GM12892 (cell line): ENCODE measurements at places on chromosomes 2 and 18.

GRCh38 chr2:127704641-127705390 lies 3.5 kb downstream of the SFT2D3 start:
- no peak for DNase-seq

- DNase-seq: no peak
Observed at GRCh38 chr2:195477248-195477995, 179.6 kb upstream of the SLC39A10 start.

DNA sequence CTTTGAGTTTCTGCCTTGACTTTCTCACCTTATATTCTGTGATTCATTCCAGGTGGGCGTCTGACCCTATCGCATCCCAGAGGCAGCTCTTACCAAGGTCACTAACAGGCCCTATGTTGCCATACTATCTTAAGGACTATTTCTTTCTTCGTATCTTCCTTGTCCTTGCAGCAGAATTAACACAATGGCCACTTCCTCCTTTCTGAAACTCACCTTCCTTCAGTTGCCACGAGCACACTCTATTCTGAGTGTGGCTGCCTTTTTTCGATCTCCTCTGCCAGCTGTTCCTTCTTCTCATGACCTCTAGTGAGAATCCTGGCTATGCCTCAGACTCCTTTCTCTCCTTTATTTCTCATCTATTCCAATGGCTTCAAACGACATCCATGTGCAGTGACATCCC lies 160.4 kb upstream of the CCDC195 start:
- no peak for DNase-seq

DNA sequence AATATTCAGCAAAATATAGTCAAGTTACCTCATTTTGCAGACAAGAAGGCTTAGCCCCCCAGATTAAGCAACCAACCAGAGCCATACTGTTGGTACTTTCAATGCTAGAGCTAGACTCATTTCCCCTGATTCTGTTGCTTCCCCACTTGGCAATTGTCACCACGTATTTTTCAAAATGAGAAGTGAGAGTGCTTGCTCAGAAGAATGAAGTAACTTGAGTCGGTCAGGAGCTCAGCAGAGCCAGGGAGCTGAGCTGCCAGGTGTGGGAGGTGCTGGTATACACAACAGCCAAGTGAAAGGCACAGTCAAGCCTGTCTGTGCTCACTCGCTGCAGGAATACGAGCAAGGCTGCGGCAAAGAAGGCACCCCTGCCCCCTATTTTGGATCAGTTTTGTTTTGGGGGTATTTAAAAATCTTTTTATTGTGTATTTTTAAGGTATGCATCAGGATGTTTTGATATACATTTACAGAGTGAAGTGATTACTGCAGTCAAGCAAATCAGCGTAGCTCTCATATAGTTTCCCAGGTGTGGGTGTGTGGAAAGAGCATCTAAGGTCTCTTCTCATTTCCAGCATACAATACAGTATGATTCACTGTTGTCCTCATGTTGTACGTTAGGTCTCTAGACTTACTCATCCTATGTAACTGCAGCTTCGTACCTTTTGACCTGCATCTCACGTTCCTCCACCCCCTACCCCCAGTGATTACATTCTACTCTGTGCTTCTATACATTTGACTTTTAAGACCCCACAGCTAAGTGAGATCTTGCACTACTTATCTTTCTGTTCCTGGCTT lies 62.4 kb downstream of the MRPS9 start:
- no peak for DNase-seq

GRCh38 chr2:160351956-160352355 lies 141.7 kb downstream of the RBMS1 start:
- no peak for DNase-seq

DNA sequence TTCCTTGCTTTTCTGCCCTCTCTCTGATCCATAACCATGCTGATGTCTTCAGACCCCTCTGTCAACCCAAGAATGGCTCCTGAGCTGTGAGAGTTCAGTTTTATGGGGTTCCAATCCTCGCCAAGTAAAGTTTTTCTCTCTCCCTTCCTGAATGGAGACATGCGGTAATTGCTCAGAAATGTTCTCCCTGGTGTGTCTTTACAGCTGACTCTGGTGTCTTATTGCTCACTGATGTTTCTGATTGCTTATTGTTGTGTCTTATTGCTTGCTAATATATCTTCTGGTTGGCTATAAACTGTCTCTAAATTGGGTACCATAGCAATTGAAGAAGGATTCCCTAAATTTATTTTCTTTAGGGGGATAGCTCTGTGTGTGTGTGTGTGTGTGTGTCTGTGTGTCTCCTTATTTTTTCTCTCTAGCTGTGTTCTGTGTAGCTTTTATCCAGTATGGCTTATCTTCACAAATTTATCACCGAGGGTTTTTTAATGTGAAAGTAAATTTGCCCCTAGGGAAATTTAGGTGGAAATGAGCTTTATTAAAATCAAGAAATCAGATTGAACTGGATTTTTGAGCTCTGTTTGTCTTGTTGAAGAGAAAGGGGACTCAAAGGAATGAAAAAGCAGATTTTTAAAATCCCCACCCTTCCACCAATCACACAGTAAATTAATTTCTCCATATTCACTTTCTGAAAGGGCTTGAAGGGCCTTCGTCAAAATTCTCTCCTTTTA lies 19.5 kb downstream of the MGAT5 start:
- DNase-seq: no peak

- DNase-seq: no peak
Observed at GRCh38 chr2:53182601-53183000, 585.0 kb upstream of the CHAC2 start.

DNA sequence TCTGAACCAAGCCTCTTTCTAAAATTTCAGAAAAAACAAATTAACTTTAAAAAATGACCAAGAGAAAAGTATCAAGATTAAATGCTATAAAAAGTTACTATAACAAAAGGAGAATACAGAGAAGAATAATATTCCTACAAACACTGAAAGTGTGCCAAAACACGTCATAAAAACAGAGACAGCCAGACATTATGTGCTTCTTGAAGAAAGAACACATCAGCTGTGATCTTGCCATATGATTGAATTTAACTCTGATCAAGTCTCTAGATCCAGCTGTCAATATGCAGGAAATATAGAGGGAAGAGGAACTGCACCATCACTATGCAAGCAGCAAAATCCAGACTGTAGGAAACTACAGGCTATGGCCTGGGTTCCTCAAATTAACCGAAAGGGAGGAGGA lies 33.7 kb upstream of the COL5A2 start:
- no peak for DNase-seq

DNA sequence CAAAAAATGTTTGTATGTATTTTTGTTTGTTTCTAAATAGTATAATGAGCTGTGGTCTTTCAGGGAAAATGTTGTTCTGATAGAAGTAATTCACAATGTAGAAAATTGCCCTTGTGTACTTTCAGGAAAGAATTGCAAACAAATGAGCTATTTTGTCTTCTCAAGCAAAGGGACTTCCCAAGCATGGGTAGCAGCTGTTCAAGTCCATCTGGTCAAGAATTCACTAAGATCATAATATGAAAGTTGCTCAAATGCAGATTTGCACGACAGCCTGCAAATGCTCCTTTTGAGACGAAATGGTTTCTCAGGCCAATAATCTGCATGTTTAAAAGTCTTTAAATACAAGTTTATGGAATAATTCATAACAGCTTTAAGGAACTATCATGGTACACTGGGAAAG lies 51.9 kb upstream of the HNMT start:
- no peak for DNase-seq

GRCh38 chr2:212013626-212014025 lies 525.0 kb downstream of the ERBB4 start:
- no peak for DNase-seq

- no peak for DNase-seq
Observed at GRCh38 chr18:3153107-3153704, 66.6 kb downstream of the MYOM1 start.

DNA sequence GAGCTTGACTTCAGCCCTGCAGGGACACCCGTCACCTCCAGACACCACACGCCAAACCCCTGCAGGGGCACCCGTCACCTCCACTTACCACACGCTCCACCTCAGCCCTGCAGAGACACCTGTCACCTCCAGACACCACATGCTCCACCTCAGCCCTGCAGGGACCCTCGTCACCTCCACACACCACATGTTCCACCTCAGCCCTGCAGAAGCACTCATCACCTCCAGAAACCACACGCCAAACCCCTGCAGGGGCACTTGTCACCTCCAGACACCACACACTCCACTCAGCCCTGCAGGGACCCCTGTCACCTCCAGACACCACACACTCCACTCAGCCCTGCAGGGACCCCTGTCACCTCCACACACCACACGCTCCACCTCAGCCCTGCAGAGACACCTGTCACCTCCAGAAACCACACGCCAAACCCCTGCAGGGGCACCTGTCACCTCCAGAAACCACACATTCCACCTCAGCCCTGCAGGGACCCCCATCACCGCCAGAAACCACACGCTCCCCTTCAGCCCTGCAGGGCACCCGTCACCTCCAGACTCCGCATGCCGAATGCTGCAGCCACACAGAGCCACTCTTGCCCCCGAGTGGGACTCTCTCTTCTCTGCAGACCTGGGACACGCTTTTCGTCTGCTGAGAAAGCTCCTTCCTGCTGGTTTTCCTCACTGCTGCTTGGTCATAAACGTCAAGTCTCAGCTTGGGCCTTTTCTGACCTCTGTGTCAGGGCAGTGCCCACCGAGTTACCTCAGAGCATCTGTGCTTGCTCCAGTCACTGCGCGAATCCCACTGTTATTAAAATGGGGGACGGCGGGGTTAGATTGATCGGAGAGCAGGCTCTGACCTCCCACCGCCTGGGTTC lies 77.5 kb upstream of the SALL3 start:
- no peak for DNase-seq

GRCh38 chr18:56333839-56334238 lies 304.6 kb downstream of the TXNL1 start:
- DNase-seq: no peak

DNA sequence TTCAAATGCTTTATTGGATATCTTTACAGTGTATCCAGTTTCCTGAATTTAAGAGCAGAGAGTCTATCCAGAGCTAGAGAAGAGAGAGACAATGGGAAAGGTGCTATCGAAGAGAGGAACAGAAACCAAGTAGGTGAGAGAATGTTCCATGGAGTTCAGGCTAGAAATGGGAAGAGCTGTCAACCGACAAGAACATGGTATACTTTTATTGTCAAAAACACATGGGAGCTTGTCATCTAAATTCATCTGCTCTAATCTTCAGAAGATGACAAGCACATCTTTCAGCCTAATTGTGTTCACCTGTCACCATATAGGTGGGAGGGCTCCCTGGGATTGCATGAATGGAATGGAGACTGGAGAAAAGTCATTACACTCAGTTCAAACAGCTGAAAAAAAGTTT lies 690.4 kb upstream of the LRATD1 start:
- DNase-seq: no peak

GRCh38 chr2:98773169-98773568 lies 42.2 kb upstream of the MGAT4A start:
- DNase-seq: no peak

DNA sequence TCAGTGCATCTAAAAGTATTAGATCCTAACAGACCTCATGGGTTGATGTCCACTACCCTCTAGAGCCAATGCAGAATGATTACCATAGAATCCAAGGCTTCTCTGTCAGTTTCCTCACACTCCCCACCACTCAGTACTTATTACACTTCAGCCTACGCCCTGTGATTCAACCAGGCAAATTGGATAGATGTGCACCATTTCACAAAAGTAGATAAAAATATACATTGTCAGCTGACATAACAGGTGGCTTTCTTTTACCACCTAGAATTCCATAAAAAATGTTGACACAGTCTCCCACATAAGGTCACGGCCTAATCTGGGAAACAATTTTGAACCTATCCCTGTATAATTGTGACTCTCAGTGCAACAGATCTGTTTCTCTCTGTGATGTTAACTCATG lies 144.9 kb downstream of the CERS6 start:
- DNase-seq: no peak

DNA sequence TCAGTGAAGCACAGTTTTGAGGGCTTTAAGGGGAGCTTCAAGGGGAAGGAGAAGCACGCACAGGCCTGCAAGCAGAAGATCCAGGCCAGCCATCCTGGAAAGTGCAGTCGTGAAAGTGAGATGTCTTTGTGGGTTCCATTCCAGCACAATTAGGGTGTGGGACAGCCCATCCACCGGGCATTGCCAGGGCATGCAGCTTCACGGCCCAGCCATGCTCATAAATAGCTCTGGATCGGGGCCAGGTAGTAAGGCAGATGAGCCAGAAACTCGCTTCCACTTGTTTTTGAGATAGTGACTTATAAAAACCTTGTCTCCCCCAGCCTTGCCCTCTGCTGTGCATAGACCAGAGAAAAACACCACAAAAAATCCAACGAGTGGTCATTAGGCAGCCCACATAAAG lies 21.0 kb downstream of the KDSR start:
- no peak for DNase-seq

DNA sequence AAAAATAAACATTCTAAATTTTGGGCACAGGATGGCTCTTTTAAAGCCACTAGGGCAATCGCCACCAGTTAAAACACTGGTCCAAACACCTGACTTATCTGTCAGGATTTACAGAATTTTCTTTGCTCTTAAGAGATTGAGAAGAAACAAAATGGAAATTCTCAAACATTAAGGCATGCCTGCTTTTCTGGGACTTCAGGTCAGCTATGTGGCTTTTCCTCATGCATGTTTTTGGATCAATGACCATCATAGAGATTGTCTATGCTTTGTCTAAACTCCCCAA lies 112.7 kb downstream of the SMAD2 start:
- DNase-seq: no peak

DNA sequence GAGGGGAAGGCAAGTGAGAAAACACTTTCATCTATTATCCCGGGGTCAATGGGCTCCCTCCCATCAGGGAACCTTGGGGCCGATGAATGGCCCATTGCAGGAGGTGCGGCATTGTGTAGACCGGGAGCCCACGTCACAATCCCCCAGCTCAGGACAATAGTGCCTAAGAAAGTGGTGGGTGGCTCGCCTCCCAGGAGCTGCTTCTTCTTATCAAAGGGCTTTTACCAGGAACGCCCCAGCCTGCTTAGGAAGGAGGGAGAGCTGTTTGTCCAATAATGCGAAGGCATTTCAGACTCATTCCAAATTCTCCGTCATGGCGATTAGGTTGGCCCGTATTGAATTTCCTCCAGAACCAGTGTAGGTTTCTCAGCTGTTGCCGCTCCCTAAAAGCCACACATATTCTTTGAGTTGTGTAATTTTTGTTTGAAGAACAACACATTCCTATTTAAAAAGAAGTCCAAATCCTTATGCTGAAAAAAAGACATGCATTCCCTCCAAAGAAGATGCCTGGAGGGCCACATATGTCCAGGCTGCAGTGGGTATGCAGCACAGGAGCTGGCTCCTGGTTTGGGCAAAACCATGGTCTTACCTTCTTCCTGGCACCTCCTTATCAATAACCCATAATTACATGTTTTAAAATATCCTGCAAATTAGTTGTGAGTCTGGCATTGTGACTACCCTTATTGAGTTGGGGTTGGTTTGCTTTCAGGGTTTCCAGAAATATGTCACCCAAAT lies 264.7 kb downstream of the MYCN start:
- DNase-seq: no peak

DNA sequence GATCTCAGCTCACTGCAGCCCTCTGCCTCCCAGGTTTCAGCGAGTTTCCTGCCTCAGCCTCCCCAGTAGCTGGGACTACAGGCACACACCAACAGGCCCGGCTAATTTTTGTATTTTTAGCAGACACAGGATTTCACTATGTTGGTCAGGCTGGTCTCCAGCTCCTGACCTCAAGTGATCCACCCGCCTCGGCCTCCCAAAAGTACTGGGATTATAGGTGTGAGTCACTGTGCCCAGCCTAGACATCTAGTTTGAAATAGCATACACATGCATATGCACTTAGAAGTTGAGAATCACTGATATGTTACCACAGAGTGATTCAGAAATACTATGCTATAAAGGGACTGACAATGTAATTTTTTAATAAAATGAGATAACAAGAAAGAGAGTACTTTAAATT lies 69.8 kb upstream of the CDKL4 start:
- no peak for DNase-seq

GRCh38 chr18:13176847-13177246 lies 41.7 kb upstream of the LDLRAD4 start:
- DNase-seq: no peak

GRCh38 chr2:142693171-142693950 lies 184.1 kb upstream of the KYNU start:
- DNase-seq: no peak
